ENCODE measurements at places on chromosomes 6 and 20.

GRCh38 chr6:26234421-26235301, 130.3 kb upstream of the BTN3A2 start:
- peak; percentile 84 for DNase-seq

DNA sequence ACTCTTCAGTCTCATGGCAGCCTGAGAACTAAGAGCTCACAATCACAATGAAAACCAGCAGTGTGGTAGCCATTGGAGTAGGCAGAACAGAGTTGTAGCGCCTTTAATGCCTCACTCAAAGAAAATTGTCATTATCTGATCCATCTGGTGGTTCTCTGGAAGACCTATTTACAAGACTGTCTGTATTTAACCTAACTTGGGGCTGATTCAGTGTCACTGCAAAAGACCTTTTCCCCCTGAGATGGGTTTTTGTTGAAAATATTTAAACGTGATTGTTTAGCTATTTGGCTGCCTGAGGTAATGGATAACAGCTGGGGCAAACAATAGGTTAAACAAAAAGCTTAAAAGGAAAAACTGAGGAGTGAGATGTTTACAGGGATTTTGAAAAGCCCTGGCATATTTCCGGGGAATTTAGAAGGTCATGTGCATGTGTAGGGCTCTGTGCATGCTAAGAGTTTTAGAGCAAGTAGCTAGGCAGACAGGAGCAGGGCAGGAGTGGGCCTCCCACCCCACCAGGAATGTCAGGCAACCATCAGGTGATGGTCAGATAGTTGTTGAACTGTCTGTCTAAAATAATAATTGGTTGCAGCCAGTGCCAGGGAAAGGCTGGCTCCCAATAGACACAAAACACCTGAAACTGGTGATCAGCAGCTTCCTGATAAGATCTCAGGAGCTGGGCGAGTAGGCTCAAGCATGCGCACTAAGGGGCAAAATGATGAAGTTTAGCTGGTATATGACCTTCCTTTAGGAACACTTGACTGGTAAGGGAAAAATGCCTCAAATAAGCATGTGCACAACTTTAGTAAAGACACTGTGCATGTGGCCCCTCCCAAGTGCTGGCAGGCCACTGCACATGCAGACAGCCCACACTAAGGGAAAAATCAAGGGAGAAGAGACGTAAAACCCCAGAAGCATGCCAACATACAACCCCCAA, 70.8 kb upstream of the AKIRIN2 start:
- peak; percentile 39 for DNase-seq

DNA sequence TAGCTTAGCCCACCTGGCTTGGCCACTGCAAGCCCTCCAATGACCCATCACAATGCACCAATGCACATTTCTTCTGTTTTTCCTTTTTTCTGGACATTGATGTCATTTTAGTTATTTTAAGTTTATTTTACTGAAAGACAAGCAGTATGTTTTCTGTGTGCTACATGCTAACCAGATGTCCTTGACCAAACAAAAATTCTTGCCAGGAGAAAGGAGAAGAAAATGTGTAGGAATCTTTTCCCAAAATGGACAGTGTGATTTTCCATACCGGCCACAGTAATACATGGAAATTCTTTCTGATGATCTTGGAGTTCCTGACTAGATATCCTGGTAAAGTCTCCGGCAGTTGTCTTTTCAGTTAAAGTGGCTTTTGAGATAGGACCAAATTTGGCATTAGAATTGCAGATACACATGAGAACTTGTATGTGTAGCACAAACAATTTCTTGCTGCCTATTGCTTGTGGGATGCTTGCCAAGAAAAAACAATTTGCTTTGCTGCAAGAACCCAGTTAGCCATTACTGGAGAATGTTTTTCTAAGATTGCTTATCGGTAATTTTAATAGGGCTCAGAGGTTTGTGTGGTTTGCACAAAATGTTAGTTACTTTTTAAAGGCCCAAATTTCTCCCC, 696.5 kb upstream of the CITED2 start:
- peak; percentile 14 for DNase-seq

DNA sequence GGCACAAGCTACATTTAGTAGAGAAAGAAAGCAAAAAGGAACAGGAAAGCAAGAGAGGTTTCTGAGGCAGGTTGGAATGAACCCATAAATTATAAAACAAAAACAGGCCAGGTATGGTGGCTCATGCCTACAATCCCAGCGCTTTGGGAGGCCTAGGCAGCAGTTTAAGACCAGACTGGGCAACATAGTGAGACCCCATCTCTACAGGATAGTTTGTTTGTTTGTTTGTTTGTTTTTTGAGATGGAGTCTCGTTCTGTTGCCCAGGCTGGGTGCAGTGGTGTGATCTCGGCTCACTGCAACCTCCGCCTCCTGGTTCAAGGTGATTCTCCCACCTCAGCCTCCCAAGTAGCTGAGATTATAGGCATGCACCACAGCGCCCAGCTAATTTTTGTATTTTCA, 49.0 kb downstream of the AFG1L start:
- DNase-seq = no peak

- DNase-seq = no peak
Measured at GRCh38 chr20:11170565-11170964, 496.8 kb upstream of the JAG1 start.

GRCh38 chr6:157143171-157143889, 180.0 kb downstream of the TMEM242 start:
- no peak for DNase-seq

DNA sequence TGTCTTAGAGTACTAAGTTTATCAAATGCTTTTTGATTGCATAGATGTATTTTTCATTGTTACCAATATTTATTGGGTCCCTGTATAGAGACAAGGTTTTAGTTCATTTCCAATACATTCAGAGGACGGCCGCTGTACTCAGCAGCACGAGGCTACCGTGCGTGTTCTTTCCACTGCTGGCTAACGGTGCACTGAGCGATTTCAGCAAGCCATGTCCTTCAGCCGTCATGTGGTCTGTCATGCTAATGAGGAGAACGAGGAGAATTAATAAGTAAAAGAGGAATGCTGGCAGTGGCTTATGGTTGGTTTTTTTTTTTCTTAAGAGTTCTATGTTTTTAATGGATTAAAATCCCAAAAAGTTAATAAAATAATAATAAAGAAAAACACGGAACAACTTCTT, 253.6 kb downstream of the ARID1B start:
- DNase-seq = no peak

DNA sequence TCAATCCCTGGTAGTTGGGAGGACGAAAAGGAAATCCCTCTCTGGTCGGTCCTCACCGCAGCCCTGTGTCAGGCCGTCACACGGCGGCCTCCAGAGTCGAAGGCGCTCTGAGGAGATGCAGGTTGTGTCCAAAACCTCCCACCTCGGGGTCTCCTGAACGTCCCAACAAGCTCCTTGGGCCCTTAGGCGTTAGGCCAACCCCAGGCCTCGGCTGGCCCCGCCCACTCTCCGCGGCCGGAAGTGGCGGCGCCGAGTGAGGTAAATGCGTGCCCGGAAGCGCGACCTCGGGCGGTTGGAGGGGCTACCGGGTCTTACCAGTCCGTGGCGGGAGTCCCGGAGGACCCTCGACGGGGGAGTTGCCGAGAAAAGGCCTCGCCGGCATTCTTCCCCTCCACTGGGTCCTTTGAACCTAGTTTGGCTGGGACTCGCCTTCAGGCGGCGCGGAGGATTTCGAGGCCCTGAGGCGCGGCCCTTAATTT, at the start of gene TDRD6:
Gene TDRD6, plus strand, starts transcription at position 267 of the 479 bp plus-strand sequence. CDS start 244 bp downstream, outside the sequence.
- no peak for DNase-seq

GRCh38 chr6:146943664-146944063, 260.6 kb upstream of the STXBP5 start:
- no peak for DNase-seq

DNA sequence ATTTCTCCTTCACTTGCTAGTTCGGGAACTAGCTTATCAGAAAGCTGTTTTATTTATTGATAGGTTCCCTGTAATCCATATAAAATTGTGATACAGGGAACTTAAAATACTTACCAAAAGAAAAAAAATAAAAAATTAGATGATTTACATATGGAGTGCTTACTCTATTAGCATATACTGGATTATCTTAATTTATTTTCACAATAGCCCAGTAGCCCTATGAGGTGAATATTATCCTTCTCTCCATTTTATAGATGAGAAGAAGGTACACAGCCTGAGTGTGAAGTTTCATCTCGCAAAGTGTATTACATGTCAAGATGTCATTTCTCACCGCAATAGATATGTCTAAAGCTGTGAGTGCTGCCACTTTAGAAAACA, 463.5 kb downstream of the CDKAL1 start:
- DNase-seq = no peak

DNA sequence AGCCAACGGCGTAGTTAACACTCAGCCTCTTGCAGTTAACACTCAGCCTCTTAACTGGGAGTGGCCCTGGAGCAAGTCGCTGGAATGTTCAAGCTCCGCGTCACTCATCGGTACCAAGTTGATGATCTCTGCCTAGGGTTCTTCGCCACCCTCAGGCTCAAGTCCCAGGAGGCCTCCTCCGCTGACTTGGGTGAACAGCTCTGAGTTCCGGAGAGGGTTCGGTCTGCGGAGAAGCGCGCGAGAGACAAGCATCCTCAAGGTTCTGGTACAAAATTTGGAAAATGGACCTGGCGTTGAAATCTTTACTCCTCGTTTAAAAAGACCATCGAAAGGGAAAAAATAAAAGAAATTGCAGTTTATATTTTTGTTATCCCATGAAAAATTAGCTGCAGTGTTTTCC, 876 bp upstream of the DSP start:
- peak; percentile 64 for DNase-seq

DNA sequence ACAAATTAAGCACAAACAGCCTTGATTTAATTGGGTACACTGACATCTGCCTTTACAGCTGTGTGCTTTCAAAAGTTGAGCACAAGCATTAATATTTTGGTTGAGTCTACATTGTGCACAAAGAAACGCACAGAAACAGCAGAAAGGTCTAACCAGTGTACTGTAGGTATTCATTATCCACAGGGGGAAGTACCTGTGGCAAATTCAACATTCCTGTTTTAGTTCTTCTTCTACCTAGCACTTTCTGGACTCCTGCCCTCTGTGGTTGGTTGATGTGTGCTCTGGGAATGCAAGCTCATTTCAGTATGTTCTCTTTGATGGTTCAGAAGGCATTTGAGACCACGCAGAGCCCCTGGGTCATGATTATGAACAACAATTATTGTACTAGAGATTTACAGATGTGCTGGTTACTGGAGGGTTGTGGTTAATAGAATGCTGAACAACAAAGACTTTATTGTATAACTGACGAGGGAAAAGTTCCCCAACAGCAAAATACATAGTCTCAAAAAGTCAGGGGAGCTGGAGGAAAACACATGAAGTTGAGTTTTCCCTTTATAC, 26.6 kb upstream of the DAAM2 start:
- no peak for DNase-seq

Data from hepatocyte (in vitro differentiated cells).